Esophagus squamous epithelium (tissue), 5 donors: ENCODE measurements at places on chromosomes 5 and 9.

DNA sequence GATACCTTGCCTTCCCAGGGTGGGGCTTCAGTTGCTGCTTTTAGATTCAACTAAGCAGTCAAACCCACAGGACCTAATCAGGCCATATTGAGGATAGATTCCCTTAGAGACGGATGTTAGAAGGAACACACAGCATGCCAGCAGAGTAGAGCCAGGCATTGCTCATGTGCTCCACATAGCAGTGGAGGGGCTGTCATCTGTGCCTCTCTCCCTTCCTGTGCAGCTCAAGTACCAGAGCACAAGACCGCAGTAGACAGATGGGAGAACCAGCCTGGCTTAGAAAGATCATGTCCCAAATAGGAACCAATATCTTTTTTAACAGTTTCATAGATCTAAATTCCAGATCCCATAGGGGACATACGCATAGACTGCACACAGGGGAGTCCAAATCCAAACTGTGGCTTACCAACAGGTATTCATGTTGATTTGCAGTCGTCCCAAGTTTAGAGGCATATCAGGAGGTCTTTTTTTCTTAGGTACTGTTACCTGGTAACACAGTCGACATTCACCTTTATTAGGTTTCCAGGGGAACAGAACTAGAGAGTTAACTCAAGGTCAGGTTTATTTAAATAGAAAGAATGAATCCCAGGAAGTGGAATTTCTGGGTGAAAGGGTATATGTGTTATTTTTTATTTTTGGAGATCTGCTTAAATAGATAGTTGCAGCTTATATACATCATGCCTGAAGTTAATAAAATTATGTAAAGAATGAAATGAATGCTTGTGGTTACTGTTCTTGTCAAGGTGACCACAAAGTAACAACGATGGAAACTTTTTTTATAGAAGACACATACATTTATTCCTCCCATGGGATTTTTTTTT lies 43.5 kb upstream of the PCAT7 start:
- no peak for DNase-seq

DNA sequence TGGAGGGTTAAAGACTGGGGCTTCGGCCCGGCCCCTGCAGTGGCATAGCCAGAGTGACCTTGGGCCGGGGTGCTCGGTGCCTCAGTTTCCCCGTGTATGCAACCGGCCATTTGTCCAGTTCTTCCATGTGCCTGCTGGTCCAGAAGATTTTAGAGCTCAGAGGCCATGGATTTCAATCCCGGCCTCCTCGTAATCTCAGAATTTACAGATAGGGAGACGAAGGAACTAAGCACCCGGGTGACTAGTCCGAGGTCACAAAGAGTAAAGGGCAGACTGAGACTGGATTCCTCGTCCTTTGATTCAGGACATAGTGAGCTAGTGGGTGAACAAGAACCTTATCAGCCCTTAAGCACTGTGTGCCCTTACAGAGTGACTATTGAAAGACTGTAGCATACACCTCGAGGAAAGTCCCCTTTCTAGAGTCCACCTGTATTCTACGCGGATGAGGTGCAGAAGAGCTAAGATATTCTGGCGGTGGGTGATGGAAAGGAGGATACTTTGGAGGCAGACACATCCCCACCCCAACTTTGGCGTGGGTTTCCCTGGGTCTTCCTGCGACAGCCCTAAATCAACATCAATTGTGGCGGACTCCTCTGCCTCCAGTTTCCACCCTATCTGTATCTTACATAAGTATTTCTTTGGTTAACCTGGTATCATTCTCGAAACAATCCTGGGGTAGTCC lies 597 bp downstream of the SLC31A1 start:
- no peak for DNase-seq

GRCh38 chr9:69357821-69358220 lies 32.8 kb downstream of the ENTREP1 start:
- DNase-seq: no peak

- DNase-seq: no peak
Measured at GRCh38 chr5:176902911-176903664, 3.9 kb upstream of the HK3 start.

- DNase-seq: no peak
Measured at GRCh38 chr5:33238826-33239695, 201.7 kb upstream of the TARS1 start.

DNA sequence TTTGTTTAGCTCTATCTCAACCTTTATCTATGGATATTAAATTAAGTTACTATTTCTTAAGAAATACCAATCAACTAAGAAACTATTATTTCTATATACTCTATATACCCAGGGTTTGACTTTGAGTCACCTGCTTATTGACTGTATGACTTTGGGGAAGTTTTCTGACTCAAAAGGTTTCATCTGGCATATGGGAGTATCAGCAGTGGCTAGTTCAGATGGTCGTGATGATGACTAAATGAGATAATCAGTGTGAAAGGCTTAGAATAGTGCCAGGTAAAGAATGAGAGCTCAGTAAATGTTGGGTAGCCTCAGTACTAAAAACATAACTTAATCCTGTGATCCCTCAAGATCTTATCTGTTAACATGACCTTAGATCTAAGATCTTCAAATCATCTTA lies 179.7 kb upstream of the ISL1 start:
- DNase-seq: no peak

DNA sequence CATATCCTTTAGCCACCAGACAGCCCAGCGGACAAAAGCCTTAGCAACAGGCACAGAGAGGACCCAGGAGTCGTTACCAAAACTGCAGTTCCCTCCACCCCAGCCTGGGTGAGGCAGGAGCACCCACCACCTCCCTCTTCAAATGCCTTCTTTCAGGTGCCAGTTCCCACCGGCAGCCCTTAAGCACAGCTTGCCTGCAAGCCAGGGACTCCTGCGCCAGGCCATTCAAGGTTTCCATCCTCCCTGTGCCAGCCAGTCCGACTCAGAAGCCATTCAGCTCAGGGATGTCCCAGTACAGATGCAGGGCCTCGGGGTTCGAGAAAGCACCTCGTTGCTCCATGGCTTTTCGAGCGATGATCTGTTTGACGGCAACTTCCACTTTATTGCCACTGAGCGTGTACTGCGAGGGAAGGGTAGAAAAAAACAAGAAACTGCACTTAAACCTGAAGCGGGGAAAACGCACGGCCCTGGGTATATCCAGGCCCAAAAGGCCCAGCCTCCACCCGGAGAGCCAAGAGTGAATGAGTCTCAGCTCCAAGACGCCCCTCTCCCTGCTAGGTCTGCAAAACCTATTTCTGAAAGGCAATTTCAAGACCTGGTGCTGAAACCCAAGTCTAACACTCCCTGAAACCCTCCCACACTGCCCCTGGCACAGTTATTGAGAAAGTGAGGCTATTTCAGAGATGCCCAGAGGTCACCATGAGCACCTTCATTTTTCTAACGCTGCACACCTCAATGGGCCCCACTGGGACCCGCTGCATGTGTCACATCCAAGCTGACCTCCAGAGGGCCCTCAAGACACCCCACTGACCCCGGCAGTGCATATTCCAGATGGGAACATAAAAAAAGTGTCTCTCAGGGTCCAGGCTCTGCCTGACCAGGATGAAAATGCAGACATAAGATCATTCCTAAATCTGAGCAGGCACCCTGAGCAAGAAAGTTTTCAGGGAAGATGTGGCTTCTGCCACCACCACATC lies 36.8 kb upstream of the ZNF354A start:
- no peak for DNase-seq

GRCh38 chr9:110028271-110028670 lies 179.7 kb downstream of the C9orf152 start:
- no peak for DNase-seq

DNA sequence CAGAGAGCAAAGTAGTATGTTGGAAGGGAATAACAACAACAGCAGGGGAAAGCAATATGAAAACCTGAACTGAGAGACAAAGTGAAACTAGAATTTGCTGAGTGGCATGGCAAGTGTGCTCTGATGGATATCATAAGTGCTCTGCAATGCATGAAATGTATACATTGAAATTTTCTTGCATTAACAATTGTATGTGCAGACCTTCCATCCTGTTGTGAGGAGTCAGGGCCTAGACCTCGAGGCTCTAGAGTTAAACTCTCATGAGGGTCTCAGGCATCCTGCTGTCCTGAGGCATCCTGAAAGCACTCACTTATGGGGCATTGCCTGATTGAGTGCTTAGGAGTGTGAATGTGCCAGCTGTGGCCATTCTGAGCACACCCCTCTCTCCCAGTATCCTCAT lies 1.1 kb downstream of the ECM2 start:
- no peak for DNase-seq

- no peak for DNase-seq
Measured at GRCh38 chr9:128554155-128554862, 1.9 kb downstream of the SPTAN1 start.

GRCh38 chr5:32290922-32291321 lies 21.8 kb downstream of the MTMR12 start:
- no peak for DNase-seq

DNA sequence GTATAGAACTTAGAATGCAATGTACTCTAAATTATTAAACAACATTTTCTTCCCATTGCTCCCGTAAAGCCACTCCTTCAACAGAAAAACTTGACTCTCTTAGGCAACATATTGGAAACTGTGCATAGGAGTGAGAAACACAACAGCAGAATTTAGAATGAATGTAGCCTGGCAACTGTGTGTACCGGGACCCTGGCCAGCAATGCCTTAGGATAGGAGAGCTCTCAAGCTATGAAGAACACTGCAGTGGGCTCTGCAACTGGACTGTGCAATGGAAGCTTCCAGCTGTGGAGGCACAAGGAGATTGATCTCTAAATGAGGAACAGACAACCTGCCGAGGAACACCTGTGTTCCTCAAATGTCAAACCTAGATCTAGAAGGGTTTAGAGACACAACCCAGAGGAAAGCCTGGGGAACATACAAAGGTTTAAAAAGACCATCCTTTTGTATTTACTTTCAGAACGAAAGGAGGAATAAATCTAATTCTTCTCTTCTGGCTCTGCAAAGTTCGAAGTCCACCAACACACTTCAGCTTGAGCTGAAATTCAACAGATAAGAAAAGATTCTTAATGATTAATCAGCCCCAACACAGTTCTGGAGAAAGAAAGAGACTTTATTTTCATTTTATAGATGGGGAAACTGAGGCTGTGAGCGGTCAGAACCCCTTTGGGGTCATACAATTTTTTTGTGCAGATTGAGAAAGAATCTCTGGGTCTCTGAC lies 51.5 kb upstream of the ARL15 start:
- no peak for DNase-seq

GRCh38 chr5:88808153-88808552 lies 74.8 kb downstream of the MEF2C start:
- no peak for DNase-seq

DNA sequence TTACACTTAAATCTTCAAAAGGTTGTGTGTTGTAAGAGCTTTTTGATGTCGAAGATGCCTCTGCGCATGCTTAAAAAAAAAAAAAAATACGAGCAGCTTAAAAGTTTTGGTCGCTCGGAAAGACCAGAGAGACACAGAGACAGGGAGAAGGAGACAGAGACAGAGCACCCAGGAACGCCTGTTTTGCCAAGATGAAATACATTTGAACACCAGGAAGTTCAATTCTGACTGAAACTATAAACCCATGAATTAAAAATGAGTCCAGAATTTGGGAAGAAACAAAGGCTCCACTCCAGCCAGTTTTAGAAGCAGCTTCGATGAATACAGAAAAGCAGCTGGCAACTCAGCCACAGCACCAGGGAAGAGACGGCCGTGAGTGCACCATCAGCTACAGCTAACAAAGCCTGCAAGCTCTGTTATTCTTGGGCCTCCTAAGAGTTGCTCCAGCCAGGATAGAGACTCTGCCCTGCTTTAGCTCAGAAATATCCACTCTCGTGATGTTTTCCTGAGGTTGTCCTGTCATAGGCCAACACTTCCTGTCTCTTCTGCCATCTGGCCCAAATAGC lies 2.5 kb upstream of the ZNF474 start:
- no peak for DNase-seq

GRCh38 chr9:125559194-125559593 lies 147.8 kb downstream of the MAPKAP1 start:
- DNase-seq: no peak

- no peak for DNase-seq
Measured at GRCh38 chr9:101893661-101894646, 155.5 kb upstream of the GRIN3A start.

DNA sequence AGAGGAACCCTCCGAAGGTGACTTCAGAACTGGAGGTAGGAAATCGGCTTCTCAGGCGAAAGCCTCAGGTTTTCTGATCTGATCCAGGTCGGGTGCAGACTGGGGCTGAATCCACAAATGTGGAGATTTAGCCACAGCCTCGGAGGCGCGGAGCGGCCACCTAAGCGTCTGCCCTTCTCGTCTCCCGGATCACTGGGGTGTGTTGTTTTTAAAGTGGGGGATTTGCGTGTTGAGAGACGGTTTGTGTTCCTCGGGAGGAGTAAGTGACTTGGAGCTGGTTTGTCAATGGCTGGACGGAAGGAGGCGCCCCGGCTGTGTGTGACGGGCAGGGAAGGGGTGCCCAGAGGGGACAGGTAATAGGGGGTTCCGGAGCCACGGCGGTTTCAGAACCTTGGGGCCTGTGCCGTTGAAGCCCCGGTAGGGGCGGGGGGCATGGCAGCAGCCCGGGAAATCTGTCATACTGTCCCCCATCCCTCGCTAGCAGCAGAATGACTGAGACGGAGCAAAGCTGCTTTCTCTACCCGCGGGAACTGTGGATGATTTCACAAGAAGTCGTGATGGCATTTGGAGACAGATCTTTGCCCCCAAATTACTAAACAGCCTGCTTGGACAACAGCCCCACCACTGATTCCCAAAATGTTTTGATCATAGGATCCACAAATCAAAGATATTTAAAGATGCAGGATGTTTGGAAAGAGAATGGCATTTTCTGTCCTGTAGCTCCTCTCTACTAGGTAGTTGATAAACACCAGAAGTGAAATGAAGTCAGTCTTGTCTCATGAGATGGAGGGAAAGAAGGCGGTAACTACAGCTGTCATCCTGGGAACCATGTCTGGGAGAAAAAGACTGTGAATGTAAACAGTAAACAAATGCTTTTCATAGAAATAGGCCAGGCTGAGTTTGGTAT lies 216.5 kb downstream of the PDZD2 start:
- DNase-seq: no peak

DNA sequence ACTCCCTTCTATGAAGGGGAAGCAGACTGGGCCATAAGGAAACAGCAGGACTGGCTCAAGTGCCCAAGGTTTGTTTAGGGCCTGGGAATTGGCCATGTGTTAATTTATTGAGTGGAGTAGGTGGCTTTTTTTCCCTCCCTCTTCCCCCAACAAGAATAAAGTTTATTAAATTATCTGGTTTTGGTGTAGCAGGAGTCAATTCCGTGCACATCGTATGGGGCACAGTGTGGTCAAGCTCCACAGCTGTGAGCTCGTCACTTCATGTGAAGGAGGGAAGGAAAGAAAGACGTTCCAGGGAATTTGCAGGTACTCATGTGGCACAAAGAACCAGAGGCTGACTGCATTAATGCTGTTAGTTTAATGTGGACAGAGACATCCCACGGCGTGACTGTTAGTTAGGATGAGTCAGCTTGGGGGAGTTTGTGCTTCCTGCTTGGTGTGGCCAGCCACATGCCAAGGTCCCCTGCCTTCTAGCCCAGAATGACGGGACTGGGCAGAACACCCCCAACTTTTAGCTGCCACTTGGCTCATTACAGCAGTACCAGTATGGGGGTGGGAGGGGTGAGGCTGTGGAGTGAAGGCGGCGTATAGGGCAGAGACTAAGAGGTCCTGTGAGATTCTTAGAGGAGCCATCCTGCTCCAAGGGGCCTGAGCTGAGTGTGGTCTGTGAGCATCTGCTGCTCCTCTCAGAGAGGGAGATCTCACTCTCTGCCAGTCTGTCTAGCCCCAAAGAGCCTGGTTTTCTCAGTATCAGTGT lies 33.2 kb downstream of the CSF1R start:
- no peak for DNase-seq

GRCh38 chr5:18397371-18397770 lies 763.1 kb downstream of the TAF11L14 start:
- no peak for DNase-seq
